Mammary epithelial cell (primary cell): ENCODE measurements at places on chromosomes 7 and 10.

- no peak for DNase-seq
Observed at GRCh38 chr7:130897515-130898419, 163.8 kb upstream of the KLF14 start.

GRCh38 chr10:111972109-111972508 is 211.5 kb downstream of the GPAM start:
- no peak for DNase-seq

- DNase-seq, result no peak
Observed at GRCh38 chr7:106190589-106191330, 78.6 kb upstream of the SYPL1 start.

- no peak for DNase-seq
Observed at GRCh38 chr7:67823345-67823744, 826.7 kb downstream of the TYW1 start.

DNA sequence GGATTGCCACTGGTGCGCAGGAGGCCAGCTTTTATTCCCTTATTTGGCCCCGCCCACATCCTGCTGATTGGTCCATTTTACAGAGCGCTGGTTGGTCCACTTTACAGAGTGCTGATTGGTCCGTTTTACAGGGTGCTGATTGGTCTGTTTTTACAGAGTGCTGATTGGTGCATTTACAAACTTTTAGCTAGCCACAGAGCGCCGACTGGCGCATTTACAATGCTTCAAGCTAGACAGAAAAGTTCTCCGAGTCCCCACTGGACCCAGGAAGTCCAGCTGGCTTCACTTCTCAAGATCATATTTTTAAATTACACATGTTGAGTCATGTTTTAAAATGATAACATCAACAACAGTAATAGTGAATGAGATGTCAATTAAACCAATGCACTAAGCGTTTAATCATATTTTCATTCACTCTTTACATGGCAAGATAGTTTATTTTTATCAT is 128.3 kb downstream of the CUBN start:
- peak; percentile 38 for DNase-seq

DNA sequence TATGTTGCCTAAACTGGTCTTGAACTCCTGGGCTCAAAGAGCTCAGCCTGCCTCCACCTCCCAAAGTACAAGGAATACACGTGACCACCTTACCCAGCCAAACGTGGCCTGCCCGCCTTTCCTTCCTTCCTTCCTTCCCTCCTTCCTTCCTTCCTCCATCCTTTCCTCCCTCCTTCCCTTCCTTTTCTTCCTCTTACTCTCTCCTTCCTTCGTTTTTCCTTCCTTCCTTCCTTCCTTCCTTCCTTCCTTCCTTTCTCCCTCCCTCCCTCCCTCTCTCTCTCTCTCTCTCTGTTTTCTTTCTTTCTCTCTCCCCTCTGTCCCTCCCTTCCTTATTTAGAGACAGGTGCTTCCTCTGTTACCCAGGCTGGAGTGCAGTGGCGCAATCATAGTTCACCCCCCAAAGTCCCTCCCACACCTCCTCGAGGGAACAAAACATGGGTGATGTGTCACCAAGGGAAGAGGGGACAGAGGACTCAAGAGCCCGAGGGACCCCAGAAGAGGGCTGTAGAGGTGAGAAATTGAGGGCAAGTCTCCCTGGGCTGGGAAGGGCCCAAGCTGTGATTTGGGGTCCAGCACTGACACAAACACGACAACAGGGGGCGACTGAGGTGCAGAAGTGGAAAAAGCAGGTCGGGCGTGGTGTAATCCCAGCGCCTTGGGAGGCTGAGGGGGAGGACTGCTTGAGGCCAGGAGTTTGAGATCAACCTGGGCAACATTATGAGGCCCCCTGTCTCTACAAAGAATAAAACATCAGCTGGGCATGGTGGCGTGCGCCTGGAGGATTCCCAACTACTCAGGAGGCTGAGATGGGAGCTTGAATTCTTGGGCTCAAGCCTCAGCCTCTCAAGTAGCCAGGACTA is 28.1 kb downstream of the EPHB4 start:
- DNase-seq, result peak; percentile 46

GRCh38 chr7:55483046-55483445 is 89.3 kb downstream of the VOPP1 start:
- DNase-seq, result no peak

- DNase-seq, result peak; percentile 15
Observed at GRCh38 chr7:23268746-23269145, 22.2 kb downstream of the GPNMB start.

DNA sequence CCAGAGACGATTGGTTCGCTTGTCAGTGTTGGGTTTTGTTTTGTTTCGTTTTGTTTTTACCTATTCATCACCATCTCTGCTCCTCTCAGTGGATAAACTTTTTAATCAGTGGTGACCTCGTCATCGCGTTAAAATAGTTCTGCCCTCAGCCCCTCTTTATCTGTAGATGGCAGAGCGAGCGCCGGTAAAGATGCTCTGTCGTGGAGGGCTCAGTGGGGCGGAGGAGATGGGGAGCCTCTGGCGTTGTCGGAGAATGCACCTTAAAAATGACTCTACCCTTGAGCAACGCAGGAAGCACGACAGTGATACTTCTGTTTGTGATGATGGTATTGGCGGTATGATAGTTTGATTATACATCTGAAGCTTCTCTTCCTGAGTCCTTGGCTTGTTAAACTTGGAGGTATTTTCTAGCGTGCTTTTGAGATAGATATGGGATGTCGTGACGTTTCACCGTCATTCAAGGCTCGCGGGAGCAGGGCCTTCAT is 554 bp downstream of the CSGALNACT2 start:
- DNase-seq, result peak; percentile 50

DNA sequence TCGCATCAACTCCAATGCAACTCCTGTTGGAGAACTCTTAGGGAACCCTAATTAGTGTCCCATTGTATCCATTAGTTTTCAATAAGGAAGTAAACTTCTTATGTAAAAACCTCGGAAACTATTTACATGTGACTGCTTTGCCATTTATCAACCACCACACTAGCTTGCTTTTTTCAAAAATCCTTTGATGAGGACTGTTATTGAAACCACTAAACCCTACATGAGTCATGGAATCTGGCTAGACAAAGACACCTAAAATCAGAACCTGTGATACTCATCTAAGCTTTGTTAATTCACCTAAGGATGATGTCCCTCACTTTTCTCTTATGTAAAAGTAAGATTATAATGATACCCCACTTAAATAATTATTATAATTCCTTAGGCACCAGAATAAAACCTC is 414.1 kb upstream of the ETV1 start:
- peak; percentile 29 for DNase-seq

DNA sequence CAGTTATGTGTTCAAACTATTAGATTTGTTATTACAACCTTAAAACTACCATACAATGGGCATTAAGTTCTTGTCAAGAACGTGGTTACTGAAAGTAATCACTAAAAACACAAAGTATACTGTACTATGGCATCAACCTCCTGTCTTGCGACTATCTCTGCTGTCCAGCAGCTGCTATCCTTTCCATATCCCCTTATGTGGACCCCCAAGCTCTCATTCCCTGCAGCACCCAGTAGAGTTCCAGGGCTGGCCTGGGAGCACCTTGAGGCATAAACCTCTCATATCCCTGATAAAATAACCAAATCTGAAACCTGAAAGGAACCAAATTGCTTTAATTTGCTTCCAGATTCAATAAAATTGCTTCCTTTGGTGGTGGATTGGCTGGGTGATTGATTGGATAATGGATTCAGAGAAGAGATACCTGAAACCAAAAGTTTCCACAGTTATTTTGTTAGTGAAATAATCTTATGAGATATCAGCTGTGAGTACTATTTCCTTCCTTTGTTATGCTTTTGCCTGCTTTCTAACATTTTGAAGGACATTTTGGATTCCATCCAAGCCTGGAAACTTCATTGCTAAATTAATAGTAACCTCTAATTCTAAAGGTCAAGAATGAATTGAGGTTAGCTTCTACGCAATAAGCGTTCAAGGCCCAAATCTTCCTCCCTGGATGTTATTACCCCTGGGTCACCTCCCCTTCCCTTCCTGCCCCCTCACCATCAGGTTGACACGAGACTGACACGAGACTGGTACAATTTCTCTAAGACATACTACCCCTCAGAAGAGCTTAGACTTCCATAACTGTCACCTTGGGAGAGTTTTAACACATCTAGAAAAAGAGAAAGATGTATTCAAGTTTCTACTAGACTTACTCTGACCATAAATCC is 48.8 kb downstream of the RELN start:
- no peak for DNase-seq

GRCh38 chr7:69889976-69890351 is 291.7 kb downstream of the AUTS2 start:
- DNase-seq, result no peak

DNA sequence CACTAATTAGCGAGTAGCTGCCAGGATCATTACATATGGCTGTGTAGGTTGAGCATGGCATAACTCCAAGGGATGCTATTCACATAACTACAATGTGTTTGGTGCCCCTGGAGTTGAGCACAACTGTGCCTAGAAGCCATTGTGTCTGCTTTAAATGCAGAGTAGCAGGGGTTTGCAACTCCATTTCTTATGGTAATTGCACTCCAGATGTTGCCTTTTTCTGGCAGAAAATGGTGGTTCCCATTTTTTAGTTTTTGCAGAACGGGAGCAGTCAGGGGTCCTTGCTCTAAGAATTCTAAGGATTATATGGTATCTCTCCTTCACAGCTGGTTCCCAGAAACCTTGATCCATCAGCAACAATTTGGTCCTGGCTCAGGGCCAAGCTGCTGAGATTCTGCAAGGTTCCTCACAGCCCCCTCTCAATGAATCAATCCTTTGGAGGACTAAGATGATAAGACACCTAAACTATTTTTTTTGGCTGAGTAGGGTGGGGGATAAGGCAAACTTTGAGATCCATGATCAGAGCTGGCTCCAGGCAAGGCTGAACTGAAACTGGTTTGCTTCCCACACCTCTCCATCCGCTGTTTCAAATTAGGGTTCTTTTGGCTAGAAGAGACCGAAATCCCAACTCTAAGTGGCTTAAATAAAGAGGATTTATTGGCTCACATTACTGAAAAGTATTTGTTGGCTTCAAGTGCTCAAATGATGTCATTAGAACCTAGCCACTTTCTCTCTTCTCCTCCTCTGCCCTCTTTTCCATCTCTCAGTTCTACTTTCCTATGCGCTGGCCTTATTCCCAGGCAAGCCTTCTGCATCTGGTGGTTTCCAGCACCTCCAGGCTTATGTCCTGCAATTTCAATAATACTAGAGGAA is 97.5 kb upstream of the CCDC6 start:
- no peak for DNase-seq

DNA sequence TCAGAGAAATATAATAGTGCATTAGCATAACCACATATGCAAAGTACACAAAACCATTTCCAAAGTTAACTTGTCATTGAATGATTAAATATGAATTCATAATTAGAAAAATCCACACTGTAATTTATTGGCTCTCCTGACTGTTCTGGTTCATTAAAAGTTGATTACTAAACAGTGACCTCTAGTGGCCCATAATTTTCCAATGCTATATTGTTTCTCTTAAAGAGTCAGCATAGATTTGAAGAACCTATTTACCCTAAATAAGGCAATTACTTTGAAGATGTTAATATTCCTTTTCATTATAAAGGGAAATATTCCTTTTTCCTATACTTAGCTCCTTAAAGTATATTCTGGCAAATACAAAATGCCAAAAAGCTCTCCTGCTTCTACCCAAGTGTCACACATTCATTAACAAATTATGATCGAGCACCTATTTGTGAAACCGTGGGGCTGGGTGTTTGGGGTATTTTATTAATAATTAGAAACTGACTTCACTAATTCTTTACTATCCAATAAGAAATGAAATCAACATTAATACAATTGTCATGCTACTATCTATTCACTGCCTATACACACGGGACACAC is 86.2 kb downstream of the HIBADH start:
- DNase-seq, result peak; percentile 20

DNA sequence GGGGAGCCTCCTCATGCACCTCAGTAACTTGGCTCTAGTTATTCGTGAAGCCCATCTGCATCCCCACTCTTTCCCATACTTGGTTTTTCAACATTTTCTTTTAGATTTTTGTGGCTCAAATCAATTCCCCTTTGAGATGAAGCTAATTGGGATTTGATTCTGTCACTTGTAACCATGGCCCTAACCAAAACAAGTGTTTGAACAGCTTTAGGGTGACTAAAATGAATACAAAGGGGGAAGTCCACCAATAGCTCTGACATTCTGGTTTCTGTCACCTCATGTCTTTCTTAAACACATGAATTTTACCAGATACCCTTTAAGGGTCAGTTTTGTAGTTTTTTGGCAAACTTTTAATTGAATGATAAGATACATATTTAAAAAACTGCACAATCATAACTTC is 87.0 kb downstream of the PCGF5 start:
- DNase-seq, result no peak

GRCh38 chr10:121454781-121455180 is 143.5 kb downstream of the FGFR2 start:
- DNase-seq, result no peak

GRCh38 chr7:38179776-38180226 is 1.8 kb downstream of the STARD3NL start:
- no peak for DNase-seq

GRCh38 chr7:141533149-141533949 is 17.9 kb upstream of the AGK start:
- peak; percentile 38 for DNase-seq

DNA sequence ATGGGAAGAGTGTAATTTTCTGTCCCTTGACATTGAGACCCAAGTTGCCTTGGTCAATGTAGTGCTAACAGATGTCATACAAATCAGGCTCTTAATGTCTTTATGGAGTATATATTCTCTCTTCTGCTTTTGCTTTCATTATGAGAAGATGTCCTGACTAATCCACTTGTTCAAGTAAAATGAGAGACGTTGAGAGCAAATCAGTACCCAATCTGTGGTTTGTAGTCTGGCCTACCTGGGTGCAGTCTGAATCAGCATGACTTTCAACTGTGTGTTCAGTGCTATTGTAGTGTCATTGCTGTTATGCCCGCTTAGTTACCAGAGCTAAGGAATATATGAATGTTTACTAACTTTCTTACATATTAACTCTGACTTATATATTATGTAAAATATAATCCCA is 612.4 kb downstream of the ANKRD7 start:
- DNase-seq, result no peak

DNA sequence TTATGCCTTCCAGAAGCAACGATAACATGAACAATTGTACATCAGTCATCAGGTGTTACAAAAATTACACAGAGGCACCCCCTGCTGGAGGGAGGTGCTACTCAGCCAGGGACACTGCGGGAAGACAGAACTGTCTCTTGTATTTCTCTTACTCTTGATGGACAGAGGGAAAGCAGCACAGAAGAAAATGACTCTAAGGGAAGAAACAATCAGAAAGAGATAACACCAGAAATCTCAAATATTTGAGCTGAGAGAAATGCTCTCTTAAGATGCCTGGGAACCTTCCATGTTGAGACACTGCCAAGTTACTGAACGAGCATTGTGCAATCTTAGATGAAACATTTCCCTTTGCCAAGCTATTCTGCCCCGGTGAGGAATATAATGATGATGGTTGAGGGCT is 227.6 kb upstream of the NPSR1 start:
- peak; percentile 55 for DNase-seq
